ENCODE measurements at places on chromosomes 7 and 10.

- peak; percentile 77 for DNase-seq
These were observed 15.1 kb upstream of the CUBN start for GRCh38 chr10:17144757-17145156.

GRCh38 chr7:104978460-104978859, 35.5 kb upstream of the KMT2E start:
- DNase-seq, result no peak

- no peak for DNase-seq
These were observed 64.4 kb downstream of the SUGCT start for GRCh38 chr7:40199076-40199802.

GRCh38 chr10:1064964-1065247, 8.7 kb downstream of the WDR37 start:
- DNase-seq, result no peak

DNA sequence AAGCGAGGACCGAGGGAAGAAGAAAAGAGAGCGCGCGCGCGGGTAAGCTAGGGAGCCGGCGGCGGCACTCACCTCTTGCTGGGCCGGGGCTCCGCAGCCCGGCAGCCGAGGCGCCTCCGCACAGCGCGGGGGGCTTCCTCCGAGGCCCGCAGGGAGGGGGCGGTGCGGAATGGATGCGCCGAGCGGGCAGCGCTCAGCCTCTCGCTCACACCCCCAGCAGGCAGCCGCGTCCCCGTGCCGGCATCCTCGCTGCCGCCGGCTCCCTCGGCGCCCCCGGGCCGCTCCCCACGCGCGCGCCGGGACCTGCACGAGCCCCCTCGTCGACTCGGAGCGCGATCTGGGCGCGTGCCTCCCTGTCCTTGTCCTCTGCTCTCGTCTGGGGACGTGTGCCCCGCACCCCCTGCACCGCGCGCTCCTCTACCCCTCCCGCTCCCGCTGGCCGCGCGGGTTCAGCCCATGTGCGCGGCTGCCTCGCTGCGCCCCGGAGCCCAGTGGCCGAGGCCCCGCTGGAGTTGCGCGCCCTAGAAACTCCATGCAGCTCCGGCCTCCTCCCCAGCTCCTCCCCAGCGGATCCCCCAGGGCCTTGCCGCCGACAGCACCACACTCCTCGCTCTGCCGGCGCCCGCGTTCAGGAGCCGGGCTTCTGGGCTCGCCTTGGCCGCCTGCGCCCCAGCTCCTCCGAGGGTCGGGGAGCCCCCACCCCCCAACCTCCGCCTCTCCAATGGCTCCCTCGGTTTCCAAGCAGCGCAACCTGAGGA, 75.3 kb downstream of the CALN1 start:
- no peak for DNase-seq

GRCh38 chr10:4181621-4182049, 396.6 kb upstream of the KLF6 start:
- no peak for DNase-seq

- no peak for DNase-seq
These were observed 128.4 kb downstream of the DNAJB6 start for GRCh38 chr7:157464971-157465886.

GRCh38 chr10:6563731-6564130, 16.3 kb downstream of the PRKCQ start:
- DNase-seq, result no peak

GRCh38 chr7:80699045-80699638, 60.7 kb downstream of the CD36 start:
- DNase-seq, result no peak

GRCh38 chr7:121499624-121500023, 103.5 kb upstream of the FAM3C start:
- DNase-seq, result peak; percentile 51

GRCh38 chr10:50585921-50586739, 37.6 kb downstream of the SGMS1 start:
- no peak for DNase-seq

- DNase-seq, result no peak
These were observed 133.0 kb downstream of the EMX2 start for GRCh38 chr10:117675514-117676055.

DNA sequence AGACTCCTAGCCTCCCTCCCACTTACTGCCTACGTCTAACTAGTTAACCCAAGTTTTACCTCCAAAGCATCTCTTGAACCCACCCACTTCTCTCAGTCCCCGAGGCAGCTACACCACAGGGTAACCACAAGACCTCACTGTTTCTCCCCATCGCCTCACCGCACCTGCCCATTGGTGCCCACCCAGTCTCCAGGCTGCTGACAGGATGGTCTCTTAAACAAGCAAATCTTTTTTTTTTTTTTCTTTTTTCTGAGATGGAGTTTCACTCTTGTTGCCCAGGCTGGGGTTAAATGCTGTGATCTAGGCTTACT, 47.0 kb downstream of the DENND2A start:
- no peak for DNase-seq
